ENCODE measurements at places on chromosomes 5 and 9.

GRCh38 chr5:69261034-69261433 is 26.3 kb downstream of the CDK7 start:
- no peak for DNase-seq
- H3K4me1 ChIP-seq, result no peaks in the 10 kb centered on the region
- H3K27me3 ChIP-seq, result no peaks in the 10 kb centered on the region
- no peak overlapping the region for H3K27ac ChIP-seq
- peaks cover 90% of the 10 kb centered on the region for H3K36me3 ChIP-seq

GRCh38 chr9:116267021-116267420 is 113.4 kb downstream of the PAPPA start:
- no peaks in the 10 kb centered on the region for H3K36me3 ChIP-seq
- H3K4me3 ChIP-seq, result no peak overlapping the region
- no peaks in the 10 kb centered on the region for H3K4me1 ChIP-seq
- no peak overlapping the region for H3K27ac ChIP-seq
- H3K27me3 ChIP-seq, result no peaks in the 10 kb centered on the region
- no peak for DNase-seq

GRCh38 chr5:73031839-73032238 is 76.0 kb downstream of the FCHO2 start:
- H3K4me1 ChIP-seq, result no peaks in the 10 kb centered on the region
- no peak overlapping the region for H3K4me3 ChIP-seq
- no peaks in the 10 kb centered on the region for H3K36me3 ChIP-seq
- no peak overlapping the region for H3K27ac ChIP-seq

- H3K27me3 ChIP-seq, result no peaks in the 10 kb centered on the region
- no peak overlapping the region for H3K4me3 ChIP-seq
- H3K27ac ChIP-seq, result no peak overlapping the region
These were observed 6.4 kb upstream of the DCTN4 start for GRCh38 chr5:150765011-150765798.

DNA sequence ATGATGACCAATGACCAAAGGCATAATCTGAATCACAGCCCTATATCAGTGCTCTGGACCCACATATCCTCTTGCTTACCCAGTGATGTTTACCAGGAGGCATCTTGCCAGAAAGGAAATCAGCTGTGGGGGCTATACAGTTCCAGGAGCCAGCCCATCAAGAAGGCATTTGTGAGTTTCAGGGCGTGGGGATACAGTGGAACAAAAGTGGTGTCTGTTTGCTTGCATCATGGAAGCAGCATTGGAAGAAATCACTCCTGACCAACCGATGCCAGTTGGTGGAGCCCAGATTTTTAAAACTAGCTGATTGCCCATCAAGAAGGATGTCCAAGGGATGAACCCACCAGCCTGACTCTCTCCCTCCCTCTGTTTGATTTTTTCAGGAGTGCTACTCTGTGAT is 106.5 kb upstream of the EGFLAM start:
- no peaks in the 10 kb centered on the region for H3K36me3 ChIP-seq
- H3K27me3 ChIP-seq, result peaks cover 14% of the 10 kb centered on the region

- no peaks in the 10 kb centered on the region for H3K36me3 ChIP-seq
- H3K4me1 ChIP-seq, result no peaks in the 10 kb centered on the region
- no peak overlapping the region for H3K27ac ChIP-seq
- no peak for DNase-seq
These were observed 712.8 kb upstream of the CDH10 start for GRCh38 chr5:25357605-25358004.

DNA sequence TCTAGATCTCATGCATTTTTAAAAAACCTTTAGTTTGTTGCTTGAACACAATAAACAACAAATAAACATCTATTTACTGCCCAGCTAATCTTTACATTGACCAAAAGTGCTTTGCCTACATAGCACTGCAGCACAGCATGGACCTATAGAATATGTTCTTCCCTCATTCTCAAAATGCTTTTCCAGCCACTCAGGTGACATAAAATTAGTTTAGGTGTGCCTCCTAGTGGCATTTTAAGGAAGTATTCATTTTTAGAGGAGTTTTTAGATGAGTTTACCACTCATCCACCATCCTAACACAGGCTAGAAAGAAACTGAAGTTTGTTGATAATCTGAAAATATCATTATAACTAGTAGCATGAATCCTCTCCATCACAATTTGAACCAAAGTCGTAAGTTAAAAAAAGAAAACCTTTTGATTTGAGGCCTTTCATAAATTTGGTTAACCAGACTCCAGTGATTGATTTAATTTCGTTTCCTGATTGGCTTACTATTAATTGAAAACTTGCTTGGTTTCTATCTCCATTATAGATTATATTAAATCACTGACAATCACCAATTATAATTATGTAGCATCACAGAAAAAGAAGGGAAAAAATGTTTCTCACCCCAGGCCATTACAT is 12.6 kb downstream of the PLGRKT start:
- H3K27me3 ChIP-seq, result no peaks in the 10 kb centered on the region
- H3K4me1 ChIP-seq, result no peaks in the 10 kb centered on the region
- H3K36me3 ChIP-seq, result no peaks in the 10 kb centered on the region
- H3K4me3 ChIP-seq, result no peak overlapping the region

DNA sequence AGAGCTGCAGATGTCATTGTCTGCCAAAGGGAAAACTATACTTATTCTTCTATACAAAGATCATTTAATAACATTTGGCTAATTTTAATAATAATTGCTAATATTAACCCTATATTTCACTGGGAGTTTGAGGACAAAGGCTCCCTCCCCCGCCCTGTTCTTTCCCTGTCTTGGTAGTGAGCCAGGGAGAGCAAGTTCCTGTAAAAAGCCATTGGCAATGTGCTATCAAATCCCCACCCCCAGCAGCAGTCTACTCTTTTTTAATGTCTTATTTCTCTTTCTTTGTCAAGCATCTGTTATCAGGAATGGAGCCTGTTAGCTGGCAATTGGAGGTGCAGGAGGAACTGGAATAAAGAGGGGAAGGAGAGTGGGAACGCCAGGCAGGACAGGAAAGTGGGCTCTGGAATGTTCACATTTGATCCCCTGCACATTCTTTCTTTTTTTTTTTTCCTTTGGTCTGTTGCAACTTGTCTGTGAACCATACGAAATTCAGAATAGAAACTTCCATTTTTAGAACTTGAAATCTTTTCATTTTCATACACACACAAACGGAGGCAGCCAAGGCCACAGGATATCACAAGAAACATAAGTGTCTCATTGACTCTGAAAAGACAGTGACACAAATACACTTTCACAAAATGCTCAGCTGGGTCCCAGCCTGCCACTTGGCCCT is 664.8 kb upstream of the ZNF608 start:
- DNase-seq, result peak; percentile 21
- H3K27me3 ChIP-seq, result no peaks in the 10 kb centered on the region
- no peaks in the 10 kb centered on the region for H3K36me3 ChIP-seq

GRCh38 chr9:21119093-21119770 is 22.4 kb downstream of the IFNW1 start:
- H3K36me3 ChIP-seq, result no peaks in the 10 kb centered on the region
- no peak overlapping the region for H3K27ac ChIP-seq
- no peak overlapping the region for H3K4me3 ChIP-seq
- no peak for DNase-seq

- H3K36me3 ChIP-seq, result no peaks in the 10 kb centered on the region
- H3K4me3 ChIP-seq, result no peak overlapping the region
- peak overlapping the region; percentile 84 for H3K27ac ChIP-seq
- H3K4me1 ChIP-seq, result peaks cover 58% of the 10 kb centered on the region
- no peaks in the 10 kb centered on the region for H3K27me3 ChIP-seq
- DNase-seq, result no peak
These were observed 386.6 kb downstream of the PLK2 start for GRCh38 chr5:58073243-58073642.

DNA sequence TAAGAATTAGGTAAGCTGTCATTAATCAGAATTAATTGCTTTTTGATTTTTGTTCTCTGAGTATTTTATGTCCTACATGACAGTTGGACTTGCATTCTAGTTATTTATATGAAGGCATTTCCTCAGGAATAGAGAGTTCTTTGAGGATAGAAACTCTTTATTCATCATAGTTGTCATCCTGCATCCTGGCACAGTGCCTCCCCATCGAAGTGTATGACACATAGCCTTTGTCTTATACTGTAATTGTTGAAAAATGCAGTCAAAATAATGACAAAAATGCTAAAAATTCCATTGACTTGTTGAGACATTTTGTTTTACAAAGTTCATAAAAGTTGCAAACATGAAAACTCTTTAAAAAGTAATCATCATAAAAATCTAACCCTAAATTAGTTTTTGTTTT is 36.5 kb downstream of the CFAP95 start:
- H3K27me3 ChIP-seq, result no peaks in the 10 kb centered on the region
- H3K36me3 ChIP-seq, result no peaks in the 10 kb centered on the region
- H3K4me1 ChIP-seq, result no peaks in the 10 kb centered on the region
- DNase-seq, result no peak

- peaks cover 7% of the 10 kb centered on the region for H3K36me3 ChIP-seq
- no peak for DNase-seq
- no peak overlapping the region for H3K4me3 ChIP-seq
- H3K27ac ChIP-seq, result no peak overlapping the region
- peaks cover 9% of the 10 kb centered on the region for H3K4me1 ChIP-seq
- H3K27me3 ChIP-seq, result no peaks in the 10 kb centered on the region
These were observed 58.5 kb downstream of the CNTRL start for GRCh38 chr9:121133104-121133816.

DNA sequence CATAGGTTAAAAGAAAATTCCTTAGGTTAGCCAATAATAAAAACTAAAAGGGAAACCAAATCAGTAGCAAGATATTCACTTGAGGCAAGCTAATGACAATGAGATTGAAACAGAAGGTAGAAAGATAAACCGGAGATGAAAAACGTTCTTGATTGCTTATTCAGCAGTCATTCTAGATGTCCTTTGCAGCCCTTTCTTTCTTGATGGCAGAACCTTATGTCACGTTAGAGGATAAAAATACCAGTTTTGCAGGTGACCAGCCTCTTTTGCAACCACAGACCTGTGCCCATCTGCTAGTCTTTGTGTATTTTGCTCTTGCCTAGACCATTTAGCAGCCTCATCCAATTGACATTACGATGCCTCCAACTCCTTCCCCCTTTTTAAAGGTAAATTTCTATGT is 337.8 kb downstream of the DMAC1 start:
- no peaks in the 10 kb centered on the region for H3K27me3 ChIP-seq
- H3K36me3 ChIP-seq, result no peaks in the 10 kb centered on the region
- no peak for DNase-seq
- no peak overlapping the region for H3K27ac ChIP-seq
- H3K4me1 ChIP-seq, result no peaks in the 10 kb centered on the region
- no peak overlapping the region for H3K4me3 ChIP-seq

DNA sequence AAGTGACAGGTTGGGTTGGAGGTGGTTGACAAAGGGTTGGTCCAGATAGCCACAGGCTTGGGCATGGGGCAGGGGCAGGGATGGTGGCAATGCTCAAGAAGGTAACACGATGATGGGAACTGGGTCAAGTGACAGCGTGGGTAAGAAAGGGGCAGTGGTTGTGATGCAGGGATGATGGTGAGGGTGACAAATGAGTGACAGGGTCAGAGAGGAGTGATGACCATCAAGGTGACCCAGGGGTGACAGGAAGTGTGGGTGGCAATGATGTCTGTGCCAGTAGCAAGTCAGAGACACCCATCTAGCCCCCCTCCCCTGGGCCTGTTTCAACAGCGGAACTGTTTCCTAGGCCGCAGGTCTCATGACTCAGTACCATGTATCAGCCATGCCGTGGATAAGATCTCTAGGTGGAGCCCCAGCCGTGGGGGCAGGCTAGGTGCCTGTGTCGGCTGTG is 20.5 kb downstream of the AQP3 start:
- H3K27me3 ChIP-seq, result no peaks in the 10 kb centered on the region
- no peak for DNase-seq
- no peaks in the 10 kb centered on the region for H3K36me3 ChIP-seq
- no peaks in the 10 kb centered on the region for H3K4me1 ChIP-seq

DNA sequence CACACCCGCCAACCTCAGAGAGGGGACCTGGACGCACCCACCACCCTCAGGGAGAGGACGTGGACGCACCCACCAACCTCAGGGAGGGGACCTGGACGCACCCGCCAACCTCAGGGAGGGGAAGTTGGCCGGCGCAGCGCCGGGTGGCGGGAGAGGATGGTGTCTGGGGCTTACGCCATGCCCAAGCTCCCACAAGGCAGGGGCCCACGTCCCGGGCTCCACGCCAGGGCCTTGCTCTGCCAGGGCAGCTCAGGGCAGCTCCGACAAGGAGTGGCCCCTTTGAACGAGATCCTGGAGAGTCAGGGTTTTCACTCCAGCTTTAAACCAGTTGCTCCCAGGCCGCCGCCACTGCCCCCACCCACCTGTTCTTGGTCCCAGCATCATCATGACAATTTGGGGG is 32.2 kb upstream of the SLC12A7 start:
- no peaks in the 10 kb centered on the region for H3K27me3 ChIP-seq
- H3K27ac ChIP-seq, result no peak overlapping the region
- H3K36me3 ChIP-seq, result no peaks in the 10 kb centered on the region
- no peak for DNase-seq

- no peak for DNase-seq
- peak overlapping the region; percentile 98 for H3K27ac ChIP-seq
- peaks cover 12% of the 10 kb centered on the region for H3K4me1 ChIP-seq
- no peak overlapping the region for H3K4me3 ChIP-seq
- H3K36me3 ChIP-seq, result no peaks in the 10 kb centered on the region
These were observed 1.8 kb upstream of the PPARGC1B start for GRCh38 chr5:149728303-149728702.

- DNase-seq, result no peak
- H3K4me1 ChIP-seq, result no peaks in the 10 kb centered on the region
- H3K27me3 ChIP-seq, result no peaks in the 10 kb centered on the region
These were observed 85.0 kb upstream of the IRX4 start for GRCh38 chr5:1967736-1968135.

DNA sequence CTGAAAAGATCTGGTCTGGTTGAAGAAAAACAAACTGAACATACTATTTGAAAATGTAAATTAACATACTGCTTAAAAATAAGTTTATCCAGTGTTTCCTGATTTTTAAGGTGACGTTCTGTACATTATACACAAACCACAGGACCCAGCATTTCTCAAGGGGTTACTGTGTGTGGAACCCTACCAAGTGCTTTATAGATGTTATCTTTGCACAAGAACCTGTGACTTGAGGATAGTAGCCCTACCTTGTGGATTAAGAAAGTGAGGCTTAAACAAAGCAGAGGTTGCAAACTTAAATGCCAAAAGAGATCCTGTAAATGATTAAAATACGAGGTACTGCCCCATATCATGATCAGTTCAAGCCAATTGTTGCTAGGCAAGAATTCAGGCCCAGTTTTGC is 4.7 kb downstream of the KLF9 start:
- peaks cover 53% of the 10 kb centered on the region for H3K4me1 ChIP-seq
- peak overlapping the region; percentile 76 for H3K4me3 ChIP-seq
- peak overlapping the region; percentile 100 for H3K27ac ChIP-seq
- H3K27me3 ChIP-seq, result no peaks in the 10 kb centered on the region

DNA sequence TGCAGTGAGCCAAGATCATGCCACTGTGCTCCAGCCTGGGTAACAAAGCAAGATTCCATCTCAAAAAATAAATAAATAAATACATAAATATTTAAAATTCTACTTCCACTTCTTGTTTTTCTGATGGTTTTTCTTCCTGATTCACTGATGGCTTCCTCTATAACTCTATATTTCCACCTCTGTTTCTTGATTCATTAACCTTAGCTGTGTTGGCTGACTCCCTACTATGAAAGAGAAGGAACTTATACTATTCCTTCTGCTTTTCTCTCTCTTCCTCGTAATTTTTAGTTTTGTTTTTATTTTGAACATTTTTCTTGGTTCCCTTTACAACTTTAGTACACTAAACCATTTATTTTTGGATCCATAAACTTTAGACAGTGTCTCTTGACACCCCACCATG is 103.5 kb downstream of the MAMDC2 start:
- no peak for DNase-seq
- H3K4me1 ChIP-seq, result no peaks in the 10 kb centered on the region
- H3K27ac ChIP-seq, result no peak overlapping the region
- H3K36me3 ChIP-seq, result peaks cover 26% of the 10 kb centered on the region
- H3K4me3 ChIP-seq, result no peak overlapping the region

Measured in heart left ventricle (tissue), 16 donors.